ENCODE measurements at places on chromosomes 1 and 21.

DNA sequence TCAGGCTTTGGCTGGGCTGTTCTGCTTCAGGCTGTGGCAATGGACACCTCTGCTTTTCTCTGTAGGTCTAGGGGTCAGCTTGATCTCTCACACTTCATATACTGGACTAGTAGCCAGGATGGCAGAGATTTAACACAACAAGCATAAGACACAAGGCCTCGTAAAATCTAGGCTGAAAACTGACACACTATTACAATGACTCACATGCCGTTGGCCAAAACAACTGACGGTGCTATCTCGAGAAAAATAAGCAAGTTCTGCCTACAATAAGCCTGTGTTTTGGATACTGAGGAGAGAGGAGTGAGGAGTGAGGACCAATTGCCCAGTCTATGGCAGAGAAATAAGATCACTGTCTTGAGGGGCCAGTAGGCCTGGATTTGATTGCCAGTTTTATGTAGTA is 840.7 kb upstream of the ADAMTS5 start:
- no peak for DNase-seq

- no peak for DNase-seq
Measured at GRCh38 chr21:36698981-36699545, at the start of gene SIM2. Gene SIM2 (plus strand): TSS chr21:36699115. CDS start chr21:36699747, 632 bp downstream.

DNA sequence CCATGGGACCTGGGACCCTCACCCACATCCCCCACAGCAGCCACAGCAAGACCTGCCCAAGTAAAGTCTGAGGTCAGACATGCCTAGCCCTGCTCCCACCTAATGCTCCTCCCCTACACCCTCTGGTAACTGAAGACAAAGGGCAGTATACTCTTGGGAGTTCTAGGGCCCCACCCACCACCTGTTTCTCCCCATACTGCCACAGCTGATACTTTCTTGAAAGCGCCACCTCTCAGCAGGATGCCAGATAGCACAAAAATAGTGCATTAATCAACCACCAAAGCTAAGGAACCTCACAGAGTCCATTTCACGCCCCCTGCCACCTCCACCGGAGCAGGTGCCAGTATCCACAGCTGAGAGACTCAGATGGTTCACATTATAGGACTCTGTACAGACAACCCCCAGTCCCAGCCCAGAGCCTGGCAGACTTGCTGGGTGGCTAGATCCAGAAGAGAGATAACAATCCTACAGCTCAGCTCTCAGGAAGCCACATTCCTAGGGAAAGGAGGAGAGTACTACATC is 238.1 kb downstream of the LRRC40 start:
- DNase-seq, result no peak

DNA sequence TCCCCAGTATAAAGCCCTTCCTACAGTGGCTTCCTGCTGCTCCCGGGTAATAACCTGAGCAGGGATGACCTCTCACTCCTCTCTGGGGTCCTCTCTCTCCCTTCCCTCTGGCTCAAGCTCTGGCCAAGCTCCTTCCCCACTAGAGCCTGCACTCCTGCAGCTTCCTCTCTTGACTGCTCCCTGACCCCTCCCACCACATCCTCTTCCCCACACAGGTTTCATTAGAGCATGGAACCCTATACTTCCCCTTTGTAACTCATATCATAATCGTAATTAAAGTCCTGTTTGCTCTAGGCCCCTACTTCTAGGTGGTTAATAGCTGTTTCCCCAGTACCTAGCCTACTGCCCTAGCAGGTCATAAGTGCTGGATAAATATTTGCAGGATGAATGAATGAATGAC is 146.2 kb downstream of the C1orf21 start:
- no peak for DNase-seq

GRCh38 chr1:247332623-247333361 is 1.1 kb upstream of the ZNF496 start:
- no peak for DNase-seq

- DNase-seq, result no peak
Measured at GRCh38 chr1:160704250-160704649, 7.4 kb downstream of the CD48 start.

DNA sequence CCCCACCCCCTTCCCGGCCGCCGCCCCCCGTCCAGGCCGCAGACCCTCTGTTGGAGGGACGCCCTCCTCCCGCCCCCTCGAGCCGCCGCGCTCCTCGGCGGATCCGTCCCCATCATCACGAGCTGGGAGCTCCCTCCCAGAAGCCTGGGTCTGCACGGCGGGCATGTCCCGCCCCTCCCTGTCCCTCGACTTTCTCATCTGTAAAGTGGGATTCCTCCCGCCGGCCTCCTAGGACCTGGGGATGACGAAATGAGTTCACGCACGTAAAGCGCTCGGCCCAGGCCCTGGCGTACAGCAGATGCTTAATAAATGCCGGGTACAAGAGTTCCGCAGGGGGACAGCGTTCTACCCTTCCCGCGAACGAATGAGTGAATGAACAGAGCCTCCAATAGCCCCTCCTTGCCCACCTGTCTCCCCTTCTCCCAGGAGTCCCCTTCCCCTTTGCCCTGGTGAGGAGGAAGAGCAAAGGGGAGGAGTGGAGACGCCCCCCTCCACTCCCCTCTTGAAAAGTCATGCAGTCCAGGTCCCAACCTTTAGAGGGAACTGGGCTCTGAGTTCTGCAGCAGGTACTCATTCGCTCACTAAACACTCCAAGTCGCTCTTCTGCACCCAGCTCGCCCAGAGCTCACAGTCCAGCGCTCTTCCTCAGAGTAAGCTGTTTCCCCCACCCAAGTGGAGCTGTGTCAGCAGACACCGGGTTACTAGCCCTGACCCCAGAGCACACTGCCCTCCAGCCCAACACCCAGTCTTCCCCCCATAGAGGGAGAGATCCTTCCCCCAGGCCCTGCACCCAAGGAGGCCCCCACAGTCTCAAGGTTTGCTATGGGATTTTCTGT is 16.8 kb downstream of the RAP1GAP start:
- DNase-seq, result no peak

DNA sequence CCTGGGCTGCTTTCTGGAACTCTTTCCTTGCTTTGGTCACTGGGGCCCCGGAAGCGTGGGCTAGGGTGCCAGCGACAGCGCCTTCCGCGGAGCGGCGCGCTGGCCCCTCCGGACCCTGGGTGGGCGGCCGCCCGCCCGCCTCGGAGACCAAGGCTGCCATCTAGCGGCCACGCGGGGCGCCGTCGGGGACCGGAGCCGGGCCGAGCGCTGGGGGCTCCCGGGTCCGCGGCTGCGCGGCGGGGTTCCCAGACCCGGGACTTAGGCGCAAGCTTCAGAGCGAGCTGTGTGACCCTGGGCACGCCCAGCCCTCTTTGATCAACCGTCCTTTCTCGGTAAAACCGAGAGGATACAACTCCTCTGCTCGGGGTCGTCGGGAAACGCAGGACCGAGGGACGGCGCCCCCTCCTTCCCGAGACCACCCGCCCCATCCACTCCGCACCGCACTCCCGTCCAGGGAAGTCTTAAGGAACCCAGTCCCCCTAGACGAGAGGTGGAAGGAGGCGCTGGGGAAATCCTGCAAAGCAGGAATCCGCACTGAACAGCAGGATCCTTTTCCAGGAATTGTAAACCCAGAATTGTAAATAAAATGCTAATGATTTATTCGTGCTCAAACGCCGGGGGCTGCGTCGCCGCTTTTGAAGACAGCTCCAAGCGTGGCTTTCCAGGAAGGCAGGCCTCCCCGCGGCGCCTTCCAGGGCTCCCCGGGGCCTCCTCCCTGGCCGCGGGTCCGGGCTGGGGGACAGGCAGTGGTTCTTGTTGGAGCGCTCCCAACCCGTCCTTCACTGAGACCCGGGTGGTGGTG is 41.2 kb downstream of the RRAGC start:
- peak; percentile 31 for DNase-seq

DNA sequence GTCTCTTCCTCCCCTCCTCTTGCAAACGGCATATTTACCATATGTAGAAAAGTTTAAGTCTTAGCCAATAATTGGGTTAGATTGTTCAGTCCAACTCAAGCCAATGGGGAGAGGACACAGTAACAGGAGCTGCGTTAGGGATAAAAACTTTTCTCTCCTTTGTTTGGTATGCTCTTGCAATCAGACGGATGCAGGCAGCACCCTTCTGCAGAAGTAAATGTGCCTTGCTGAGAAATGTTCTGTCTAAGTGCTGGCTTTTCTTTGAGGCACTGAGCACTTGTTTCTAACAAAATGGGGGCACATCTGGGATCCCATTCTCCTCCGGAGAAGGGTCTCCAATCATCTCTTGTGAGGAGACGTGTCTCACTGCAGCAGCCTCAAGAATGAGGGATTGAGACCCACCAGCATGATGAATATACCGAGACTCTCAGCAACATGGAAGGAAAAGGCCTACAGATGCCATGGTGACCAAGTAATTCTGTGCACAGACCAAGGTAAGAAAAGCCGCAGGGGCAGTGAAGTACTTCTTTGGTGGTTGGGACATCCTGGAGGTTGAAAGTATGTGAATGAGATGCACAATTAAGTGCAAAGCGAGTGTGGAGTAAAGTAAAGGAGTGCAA is 20.7 kb upstream of the GNG4 start:
- no peak for DNase-seq

GRCh38 chr1:90826834-90827233 is 109.7 kb upstream of the BARHL2 start:
- DNase-seq, result no peak

DNA sequence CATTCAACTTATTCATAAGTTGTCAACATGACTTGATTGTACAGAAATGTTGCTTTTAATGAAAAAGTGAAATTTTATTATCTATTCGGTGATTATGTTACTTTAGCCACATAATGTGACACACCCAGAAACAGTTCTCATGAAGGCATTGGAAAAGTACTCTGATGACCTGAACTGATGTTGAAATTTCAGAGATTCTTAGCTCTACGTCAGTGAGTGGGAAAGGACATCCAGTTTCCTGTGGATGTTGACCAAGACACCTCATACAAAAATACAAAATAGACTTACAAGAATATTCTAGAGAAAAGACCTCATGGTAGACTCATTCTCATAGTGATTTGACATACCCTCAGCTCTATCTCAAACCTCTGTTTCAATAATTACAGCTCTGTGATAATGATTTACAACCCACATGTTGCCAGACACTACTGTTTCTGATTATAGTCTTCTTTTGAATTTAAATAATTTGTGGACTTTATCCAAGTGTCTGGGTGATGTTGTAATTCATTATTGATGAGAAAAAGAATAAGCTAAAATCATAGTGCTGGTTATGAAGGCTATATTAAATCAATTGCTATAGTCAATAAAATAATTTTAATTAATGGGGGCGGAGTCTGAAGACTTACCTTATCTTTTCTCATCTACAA is 37.3 kb downstream of the KCNK2 start:
- DNase-seq, result no peak
